ENCODE measurements at places on chromosomes 5 and 9. TPM values are rescaled to one million over a fixed set of nuclear protein-coding genes. Genes with fewer than 3 reads are reported as not detected.

- no peak for DNase-seq
Measured at GRCh38 chr9:109440117-109440515, 58.0 kb downstream of the PTPN3 start.

Gene PLK2
- total RNA-seq: 38.8 TPM

Gene ADGRD2
- not detected for total RNA-seq

Gene PRLR
- 0.95 TPM for total RNA-seq

Gene ANKRD31
- total RNA-seq: 0.31 TPM
